ENCODE measurements at places on chromosomes 13 and 19.

GRCh38 chr13:98880677-98881076, 97.2 kb downstream of the DOCK9 start:
- DNase-seq = no peak

DNA sequence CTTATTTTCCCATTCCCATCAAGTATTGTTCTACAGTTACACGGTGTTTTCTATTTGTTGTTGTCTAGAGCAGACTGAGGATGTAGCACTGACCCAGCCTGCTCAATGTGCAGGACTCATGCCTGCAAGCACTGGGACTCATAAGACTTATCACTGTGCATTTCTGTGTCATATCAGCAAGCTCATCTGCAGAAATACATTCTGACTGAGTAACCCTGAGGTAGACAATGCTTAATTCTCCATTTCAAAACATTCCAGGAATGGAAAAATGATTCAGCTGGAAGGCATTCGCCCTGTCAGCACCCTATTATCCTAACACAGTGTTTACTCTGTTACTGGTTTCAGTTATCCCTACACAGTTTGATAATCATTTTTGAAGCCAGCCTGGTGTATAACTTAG, 2506.4 kb downstream of the PCDH9 start:
- DNase-seq = no peak

DNA sequence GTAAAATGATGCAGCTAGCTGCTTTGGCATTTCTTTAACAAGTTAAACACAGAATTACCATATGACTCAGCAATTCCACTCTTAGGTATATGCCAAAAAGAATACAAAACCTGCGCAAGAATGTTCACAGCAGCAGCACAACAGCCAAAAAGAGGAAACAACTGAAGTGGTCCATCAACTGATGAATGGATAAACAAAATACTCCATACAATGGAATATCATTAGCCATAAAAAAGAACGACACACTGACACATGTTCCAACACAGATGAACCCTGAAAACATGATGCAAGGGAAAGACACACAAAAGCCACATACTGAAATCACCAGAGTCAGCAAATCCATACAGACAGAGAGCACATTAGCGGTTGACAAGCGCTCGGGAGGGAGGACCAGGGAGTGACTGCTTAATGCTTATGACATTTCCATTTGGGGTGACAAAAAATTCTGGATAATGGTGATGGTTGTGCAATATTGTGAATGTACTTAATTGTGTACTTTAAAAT, 3.0 kb downstream of the PCID2 start:
- DNase-seq = no peak

- DNase-seq = no peak
Observed at GRCh38 chr13:109166804-109167203, 537.4 kb downstream of the MYO16 start.

DNA sequence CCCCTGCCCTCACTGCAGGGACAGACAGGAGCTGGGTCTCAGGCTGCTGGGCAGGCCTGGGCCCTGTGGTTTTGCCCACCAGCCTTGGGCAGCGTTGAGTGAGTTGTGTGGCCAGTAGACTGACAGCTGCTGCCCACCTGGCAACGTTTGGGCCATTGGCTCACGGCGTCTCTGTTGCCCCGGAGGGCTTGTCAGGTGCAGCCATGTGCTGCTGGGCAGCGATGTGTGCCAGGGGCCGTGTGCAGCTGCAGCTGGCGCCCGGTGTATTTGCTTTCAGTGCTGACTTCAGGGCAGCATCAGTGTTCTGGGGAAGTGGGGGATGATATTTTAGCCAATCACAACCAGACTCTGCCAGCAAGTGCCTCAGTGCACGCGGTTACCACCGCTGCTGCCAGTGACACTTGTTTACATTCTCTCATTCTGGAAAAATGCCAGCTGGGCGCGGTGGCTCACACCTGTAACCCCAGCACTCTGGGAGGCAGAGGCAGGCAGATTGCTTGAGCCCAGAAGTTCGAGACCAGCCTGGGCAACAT, 10.6 kb downstream of the FZR1 start:
- DNase-seq = no peak

DNA sequence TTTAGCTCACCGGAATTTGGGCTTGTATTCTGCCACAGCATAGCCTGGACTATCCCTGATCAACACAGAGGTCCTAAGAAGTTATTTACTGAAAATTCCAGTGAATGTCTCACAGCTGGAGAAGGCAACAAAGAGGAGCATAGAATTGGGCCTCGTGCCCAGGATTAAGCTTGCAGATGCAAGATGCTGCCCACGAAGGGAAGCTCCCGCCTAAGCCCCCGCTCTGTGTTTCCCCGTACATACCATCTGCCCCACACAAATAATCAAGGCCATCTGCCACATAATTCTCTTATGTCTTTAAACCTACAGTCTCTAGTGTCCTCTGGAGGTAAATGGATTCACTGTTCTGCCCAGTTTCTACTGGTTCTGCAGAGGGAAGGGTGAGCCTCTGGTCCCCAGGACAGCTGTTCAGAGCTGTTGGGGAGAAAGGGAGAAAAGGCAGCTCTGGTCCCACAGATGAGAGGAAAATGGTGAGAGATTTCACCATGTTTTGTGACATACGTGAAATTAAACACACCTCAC, 7.4 kb upstream of the TPP2 start:
- DNase-seq = no peak

DNA sequence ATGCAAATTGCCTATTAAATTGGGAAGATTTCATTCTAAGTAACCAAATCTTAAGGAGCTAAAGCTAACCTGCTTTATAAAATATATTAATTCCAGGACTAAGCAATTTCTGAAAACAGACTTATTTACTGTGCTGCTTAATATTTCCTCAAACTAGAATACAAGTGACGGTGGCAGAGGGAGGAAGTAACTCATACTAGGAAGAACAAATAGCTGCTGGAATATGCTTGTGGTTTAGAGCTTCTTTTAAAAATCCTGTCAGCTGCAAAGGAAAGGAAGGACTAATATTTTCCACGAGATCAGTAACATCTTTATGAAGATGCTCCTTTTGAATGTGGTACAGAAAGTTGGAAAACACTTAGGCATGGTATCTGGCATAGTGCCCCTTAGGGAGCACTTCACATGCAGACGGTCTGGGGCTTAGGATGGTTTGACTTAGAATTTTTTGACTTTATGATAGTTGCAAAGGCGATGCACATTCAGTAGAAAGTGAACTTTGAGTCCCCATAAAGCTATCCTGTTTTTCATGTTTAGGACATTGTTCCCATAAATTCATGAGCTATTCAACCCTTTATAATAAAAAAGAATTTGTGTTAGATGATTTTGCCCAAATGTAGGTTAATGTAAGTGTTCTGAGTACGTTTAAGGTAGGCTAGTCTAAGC, 3.4 kb upstream of the HNRNPA1L2 start:
- DNase-seq = no peak

DNA sequence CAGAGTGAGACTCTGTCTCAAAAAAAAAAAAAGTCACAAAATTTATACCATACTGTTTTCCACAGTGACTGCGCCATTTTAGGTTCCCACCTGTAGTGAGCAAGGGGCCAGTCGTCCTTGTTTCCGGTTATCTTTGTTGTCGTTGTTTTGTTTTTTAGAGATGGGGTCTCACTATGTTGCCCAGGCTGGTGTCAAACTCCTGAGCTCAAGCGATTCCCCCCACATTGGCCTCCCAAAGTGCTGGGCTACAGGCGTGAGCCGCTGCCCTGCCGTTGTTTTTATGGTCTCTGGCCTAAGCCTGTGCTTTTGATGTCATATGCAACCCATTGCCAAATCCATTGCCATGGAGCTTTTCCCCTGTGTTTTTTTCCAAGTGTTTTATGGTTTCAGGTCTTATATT, 3.3 kb downstream of the UPF3A start:
- no peak for DNase-seq

- DNase-seq = no peak
Observed at GRCh38 chr13:59771272-59771671, 392.5 kb downstream of the DIAPH3 start.

- no peak for DNase-seq
Observed at GRCh38 chr13:50073340-50073739, 58.1 kb downstream of the KCNRG start.

- DNase-seq = no peak
Observed at GRCh38 chr19:55648585-55649267, 714 bp downstream of the CCDC106 start.

GRCh38 chr19:662207-662961, 630 bp downstream of the RNF126 start:
- no peak for DNase-seq

DNA sequence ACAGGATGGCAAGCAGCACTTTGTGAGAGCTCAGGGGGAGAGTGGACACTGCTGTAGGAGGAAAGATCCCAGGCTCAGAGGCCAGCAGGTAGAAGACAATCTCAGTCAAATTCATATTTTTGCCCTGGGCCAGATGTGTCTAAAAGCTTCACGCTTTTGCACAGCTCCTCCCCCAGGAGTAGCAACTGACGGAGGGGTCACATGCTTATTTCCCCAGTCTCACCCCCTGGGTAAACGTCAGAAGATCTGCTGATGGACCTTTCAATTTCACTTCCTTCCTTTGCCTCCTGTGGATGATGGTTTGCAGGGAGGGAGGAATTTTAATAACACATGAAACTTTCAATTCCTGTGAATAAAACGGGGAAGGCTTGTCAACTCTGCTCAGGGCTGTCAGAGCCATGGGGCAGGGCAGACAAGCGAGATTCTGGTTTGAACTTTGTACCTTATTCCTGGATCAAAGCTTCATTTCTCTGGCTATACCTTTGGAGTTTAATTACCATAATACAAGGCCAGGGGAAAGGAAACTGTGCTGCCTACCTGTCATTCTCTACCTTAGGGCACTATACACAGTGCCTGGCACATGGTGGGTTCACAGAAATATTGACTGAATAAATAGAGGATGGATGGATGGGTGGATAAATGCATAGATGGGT, 41.0 kb downstream of the POU4F1 start:
- no peak for DNase-seq

GRCh38 chr19:40534148-40534547, 42.5 kb upstream of the SHKBP1 start:
- no peak for DNase-seq

- no peak for DNase-seq
Observed at GRCh38 chr13:43770871-43771270, 15.9 kb downstream of the ENOX1 start.

- DNase-seq = no peak
Observed at GRCh38 chr19:34310494-34310981, 54.5 kb upstream of the GPI start.

DNA sequence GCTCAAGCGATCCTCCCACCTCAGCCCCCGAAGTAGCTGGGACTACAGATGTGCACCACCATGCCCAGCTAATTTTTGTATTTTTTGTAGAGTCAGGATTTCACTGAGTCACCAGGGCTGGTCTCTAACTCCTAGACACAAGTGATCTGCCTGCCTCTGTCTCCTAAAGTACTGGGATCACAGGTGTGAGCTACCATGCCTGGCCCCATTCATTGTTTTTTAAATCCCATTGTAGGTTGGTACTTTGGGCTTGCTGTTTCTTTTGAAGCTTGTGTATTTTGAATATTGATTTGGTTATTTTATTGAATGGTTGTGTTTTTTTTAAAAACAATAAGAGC, 26.7 kb downstream of the ZMYM2 start:
- DNase-seq = no peak

- no peak for DNase-seq
Observed at GRCh38 chr13:109113427-109113826, 484.0 kb downstream of the MYO16 start.

DNA sequence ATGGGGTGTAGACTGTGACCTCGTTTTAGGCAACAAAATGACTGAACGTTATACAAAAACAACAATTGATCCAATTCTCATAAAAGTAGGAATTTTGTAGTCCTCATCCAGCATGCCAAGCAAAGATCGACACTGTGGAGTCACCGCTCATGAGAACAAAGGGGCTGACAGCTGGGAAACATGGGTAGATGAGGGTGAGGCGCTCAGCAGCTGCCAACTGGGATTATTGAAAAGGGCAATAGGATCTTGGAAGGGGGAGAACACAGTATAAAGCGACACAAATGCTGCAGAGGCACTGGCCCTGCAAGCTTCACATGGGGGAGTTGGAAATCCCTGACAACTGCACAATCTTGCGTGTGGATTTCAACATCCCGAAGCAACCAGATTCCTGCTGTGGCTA, 5.4 kb upstream of the ZNF765 start:
- DNase-seq = no peak

DNA sequence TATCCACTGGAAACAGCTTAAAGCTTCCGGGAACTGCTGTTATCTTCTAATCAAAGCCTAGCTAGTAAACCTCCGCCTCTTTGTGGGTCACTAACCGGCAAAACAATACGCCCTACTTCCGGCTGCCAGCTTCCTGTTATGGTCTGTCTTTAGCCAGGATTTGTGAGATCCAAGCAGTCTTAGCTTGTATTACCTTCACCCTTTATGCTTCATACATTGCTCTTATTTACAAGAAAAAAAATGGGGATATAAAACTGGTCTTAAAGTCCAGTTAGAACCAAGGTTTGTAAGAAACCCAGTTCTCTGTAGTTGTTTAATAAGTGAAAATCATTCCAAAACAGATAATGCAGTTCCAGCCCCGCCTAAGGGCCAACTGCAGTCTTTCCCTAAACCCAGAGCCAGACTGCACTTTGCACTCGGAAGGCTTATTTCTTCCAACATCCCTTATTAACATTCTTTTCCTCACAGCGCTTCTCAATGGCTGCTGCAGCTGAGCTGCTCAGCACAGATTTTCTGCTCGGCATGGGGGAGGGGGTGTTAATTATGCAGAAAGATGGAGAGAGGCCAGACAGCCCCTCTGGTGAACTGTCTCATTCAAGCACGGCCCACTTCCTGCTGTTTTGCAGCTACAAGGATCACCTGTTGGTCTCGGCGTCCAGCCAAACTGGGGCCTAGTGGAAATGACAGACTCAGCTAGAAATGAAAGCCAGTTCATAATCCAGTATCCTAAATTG, 368.4 kb downstream of the KLF12 start:
- DNase-seq = no peak

- no peak for DNase-seq
Observed at GRCh38 chr13:73240193-73240592, 181.4 kb downstream of the KLF5 start.

DNA sequence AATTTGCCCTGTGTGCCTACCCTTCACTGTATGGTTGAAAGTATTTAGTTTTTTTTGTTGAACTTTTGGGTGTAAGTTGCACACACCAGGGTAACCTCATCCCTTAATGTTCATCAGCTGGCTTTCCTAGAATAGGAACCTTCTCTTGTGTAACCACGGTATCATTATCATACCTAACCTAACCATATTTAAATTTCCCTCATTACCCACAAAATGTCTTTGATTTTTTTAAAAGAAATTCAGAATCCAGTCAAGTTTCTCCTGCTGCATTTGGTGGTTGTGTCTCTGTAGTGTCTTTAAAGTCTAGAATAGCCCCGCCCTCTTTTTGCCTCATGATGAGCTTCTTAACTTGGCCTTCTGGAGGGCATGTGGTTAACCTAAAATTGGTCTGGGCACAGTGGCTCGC, 80.3 kb downstream of the RYR1 start:
- DNase-seq = no peak

GRCh38 chr19:38849860-38850435, at the start of gene HNRNPL:
Gene HNRNPL (minus strand): TSS chr19:38849986. CDS start chr19:38849966, 20 bp downstream.
- DNase-seq = peak; percentile 100

DNA sequence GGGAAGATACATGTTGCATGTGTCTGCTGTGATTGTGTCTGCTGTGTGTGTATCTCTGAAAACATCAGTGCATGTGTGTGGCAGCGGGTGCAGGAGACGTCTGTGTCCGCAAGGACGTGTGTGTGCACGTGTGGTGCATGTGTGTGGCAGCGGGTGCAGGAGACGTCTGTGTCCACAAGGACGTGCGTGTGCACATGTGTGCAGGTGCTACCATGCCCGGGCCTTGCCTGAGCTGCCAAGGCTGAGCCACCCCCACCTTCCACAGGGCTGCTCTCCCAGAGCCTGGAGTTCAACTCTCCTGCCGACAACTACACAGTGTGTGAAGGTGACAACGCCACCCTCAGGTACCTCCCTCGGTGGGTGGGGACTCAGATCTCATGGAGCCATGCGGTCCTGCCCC, 10.4 kb downstream of the IGLON5 start:
- no peak for DNase-seq
